ENCODE measurements at places on chromosomes 11 and 22. TPM values are rescaled to one million over a fixed set of nuclear protein-coding genes. Genes with fewer than 3 reads are reported as not detected.

DNA sequence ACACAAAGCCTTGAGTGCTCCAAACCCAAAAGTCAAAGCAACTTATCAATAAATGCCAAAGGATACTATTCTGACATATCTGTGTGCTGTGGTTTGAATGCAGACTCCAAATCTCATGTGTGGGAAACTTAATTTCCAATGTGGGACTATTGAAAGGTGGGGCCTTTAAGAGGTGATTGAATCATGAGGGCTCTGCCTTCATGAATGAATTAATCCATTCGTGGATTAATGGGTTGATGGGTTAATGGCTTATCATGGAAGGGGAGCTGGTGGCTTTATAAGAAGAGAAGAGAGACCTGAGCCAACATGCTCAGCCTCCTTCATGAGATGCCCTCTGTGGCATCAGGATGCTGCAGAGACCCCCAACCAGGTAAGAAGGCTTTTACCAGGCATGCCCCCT lies 16.8 kb upstream of the ZNF280A start:
- DNase-seq, result no peak

GRCh38 chr11:114079511-114080065 lies 20.1 kb downstream of the ZBTB16 start:
- peak; percentile 66 for DNase-seq

DNA sequence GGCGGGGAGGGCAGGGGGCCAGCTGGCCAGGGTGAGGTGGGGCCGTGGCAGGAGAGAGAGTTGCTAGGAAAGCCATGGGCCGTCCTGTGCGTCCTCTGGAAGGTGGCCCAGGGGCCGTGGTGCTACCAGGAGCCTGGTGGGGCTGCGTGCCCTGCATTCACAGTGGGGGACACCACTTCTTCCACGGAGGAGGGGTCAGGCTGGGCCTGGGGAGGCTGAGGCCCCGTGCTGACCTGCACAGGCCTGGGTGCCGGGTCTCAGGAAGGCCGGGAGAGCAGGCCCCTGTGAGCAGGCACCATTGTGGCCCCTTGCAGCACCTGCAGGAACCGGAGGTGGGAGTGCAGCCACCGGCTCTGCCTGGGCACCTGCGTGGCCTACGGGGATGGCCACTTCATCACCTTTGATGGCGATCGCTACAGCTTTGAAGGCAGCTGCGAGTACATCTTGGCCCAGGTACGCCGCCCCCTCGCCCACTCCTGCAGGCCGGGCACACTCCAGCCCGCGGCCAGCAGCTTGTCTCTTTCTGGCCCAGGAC lies 12.0 kb downstream of the MUC5B start:
- DNase-seq, result no peak

DNA sequence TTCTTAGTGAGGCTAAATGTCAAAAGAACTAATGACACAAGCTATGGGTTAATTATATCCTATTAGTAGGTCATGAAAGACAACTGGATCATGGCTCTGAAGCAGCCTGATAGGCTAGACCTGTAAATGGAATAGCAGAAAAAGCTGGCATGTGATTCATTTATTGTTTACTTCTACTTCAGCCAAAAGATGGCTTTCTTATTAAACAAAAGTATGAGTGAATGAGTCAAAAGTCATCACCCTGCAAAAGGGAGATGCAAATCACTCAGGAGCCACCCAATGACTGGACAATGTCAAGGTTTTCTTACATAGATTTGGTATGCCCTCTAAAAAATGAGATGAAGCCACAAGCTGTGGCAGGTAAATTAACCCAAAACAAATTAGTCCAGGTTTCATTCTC lies 138.0 kb downstream of the TRPC6 start:
- DNase-seq, result no peak

DNA sequence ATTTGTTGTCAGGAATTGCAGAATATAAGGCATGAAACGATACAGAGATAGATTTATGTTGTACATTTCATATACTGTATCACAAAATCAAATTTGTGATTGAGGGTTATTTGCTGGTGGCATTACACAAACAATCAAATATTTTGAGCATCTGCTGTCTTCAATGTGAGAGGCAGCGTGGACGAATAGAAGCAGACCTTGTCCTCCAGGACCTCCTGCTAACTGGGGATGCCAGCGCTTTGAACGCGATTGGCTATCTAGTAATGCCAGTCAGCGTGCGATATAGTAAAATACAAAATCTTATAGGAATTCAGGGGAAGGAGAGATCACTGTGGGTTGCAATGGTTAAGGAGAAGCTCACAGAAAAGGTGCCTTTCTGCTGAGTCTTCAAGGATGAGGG lies 631 bp upstream of the SNX19 start:
- DNase-seq, result no peak

GRCh38 chr11:75269367-75269660 lies 28.7 kb downstream of the TPBGL start:
- DNase-seq, result no peak

GRCh38 chr11:5137014-5137413 lies 1.1 kb downstream of the OR52A5 start:
- no peak for DNase-seq

Gene SCN3B
- 1.2 TPM for total RNA-seq

All from ovary (tissue), 10 donors.